Dermis blood vessel endothelial cell (primary cell): ENCODE measurements at places on chromosomes 5 and 9.
A peak's percentile ranks its signal among the peaks of the same experiment; 100 is the strongest.

- DNase-seq, result no peak
These were observed 74.7 kb upstream of the SPIN1 start for GRCh38 chr9:88313364-88314220.

DNA sequence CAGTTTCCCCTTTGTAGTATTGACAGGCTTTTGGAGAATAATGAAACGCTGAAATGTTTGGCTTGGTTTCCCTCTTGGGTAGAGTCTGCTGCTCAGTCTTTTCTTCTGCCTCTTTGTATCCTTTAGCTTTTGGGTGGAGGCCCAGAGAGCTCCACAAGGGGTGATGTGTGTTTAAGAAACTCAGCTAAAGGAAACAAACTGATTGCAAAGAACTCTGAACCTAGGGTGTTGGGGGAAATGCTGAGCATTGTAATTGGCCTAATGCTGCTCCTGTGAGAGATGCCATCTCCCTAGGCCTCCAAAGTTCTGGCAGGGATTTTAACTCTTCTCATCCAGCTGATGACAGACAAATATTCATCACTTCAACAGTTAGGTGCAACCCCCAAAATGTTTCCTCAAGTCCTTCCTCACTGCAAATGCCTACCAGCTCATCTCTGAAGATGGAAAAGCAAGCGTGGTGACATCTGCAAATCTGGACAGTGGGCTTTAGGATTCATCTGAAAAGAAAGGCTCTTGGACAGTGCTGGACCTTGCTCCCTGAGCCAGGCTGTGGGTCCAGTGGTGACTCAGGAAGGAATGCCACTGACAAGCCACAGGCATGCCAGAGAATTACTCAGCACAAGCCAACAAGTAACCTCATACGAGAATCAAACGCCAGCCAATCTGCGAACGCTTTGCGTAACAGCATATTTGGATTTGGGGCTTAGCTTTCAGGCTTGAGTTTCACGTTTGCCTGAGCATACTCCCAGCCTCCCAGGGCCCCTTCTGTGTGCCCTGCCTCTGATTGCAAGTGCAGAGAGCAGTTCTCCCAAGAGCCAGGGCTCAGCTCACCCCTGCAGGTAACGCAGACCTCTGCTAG, 30.5 kb upstream of the ZSWIM6 start:
- DNase-seq, result peak; percentile 67

DNA sequence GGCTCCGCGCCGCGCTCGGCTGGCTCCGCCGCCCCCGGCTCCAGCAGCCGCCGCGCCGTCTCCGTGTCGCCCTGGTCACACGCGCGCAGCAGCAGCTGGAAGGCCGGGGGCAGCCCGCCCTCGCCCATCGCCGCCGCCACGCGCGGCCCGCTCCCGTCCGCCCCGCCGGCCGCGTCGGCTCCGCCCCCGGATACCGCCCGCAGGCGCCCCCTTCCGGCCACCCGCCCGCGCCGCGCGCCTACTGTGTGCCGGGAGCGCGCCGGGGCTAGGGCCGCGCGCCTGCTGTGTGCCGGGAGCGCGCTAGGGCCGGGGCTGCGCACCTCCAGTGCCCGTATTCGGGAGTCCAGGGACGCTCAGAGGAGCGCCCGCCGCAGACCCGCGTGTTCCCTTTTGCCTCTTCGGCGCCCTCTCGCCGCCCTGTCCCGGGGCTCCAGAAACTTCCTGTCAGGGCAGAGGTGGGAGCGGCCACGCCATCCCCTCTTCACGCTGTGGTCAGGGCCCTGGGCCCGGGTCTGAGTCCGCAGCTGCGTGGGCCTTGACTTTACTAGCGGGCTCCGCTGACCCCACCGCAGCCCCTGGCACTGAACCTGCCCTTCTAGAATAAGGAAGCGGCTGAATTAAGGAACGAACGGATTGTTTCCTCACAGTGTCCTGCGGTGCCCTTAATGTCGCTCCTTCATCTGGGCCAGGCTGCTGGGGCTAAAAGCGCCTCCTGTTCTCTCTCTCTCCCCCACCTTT, at the start of gene ANKS6:
Gene ANKS6, minus strand, starts transcription at position 192 of the 738 bp plus-strand sequence. Its CDS starts 64 bp downstream, at position 128.
- DNase-seq, result peak; percentile 80

DNA sequence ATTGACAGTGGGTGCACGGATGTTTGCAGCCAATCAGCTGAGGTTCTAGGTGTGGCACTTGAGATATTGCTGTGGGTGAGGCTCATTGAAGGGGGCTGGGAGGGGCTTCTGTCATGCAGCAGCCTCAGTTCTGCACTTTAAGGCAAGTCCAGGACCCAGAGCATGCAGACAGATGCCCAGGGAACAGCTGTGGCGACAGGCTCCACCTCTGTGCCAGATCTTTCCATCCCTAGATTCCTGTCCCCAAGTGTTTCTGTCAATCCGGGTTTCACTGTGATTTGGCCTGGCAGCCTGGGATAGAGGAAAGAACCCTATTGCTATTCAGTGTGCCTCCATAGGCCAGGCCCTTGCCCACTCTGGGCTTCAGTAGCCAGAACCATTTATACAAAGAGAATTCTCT, 20.8 kb upstream of the CERCAM start:
- no peak for DNase-seq

DNA sequence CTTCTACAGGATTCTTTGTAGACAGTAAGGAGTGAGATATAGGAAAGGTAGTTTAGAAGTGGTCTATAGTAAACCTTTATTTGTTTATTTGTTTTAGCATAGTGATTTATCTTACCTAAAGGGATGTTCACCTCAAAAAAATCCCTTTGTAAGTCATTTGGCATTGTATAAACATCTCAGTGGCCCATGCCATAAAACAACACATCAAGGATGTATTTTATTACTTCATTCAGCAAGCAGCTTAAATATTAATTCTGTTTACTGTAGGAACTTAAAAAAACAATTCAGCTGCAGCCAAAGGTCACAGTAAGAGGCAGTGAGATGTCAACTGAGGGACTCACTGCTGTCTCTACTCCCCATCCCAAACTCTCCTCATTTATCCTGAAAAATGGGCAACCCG, 452.7 kb downstream of the HINT1 start:
- no peak for DNase-seq

- DNase-seq, result peak; percentile 53
These were observed 22.1 kb downstream of the GFPT2 start for GRCh38 chr5:180330810-180331646.

GRCh38 chr5:9712506-9712905, 82.4 kb upstream of the TAS2R1 start:
- no peak for DNase-seq

DNA sequence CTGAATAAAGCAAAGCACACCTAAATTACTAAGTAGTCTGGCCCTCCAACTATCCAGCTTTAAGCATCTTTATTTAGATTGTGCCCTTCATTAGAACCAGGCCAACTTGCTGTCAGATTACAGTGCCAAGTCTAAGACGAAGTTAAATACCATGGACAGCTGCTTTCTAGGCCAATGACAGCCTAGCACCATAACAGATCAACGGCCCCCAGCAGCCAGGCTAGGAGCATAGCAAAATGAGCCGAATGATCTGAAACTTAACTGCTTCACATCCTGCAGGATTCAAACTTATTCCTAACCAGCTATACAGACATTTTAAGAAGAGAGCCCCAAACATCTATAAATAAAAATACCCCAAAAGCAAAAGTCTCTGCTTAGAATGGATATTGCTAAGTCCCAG, 6.8 kb downstream of the SLC24A2 start:
- peak; percentile 36 for DNase-seq

- no peak for DNase-seq
These were observed 15.0 kb downstream of the TRPM6 start for GRCh38 chr9:74872619-74873233.

GRCh38 chr5:90421136-90421535, 11.6 kb upstream of the CETN3 start:
- DNase-seq, result peak; percentile 40

DNA sequence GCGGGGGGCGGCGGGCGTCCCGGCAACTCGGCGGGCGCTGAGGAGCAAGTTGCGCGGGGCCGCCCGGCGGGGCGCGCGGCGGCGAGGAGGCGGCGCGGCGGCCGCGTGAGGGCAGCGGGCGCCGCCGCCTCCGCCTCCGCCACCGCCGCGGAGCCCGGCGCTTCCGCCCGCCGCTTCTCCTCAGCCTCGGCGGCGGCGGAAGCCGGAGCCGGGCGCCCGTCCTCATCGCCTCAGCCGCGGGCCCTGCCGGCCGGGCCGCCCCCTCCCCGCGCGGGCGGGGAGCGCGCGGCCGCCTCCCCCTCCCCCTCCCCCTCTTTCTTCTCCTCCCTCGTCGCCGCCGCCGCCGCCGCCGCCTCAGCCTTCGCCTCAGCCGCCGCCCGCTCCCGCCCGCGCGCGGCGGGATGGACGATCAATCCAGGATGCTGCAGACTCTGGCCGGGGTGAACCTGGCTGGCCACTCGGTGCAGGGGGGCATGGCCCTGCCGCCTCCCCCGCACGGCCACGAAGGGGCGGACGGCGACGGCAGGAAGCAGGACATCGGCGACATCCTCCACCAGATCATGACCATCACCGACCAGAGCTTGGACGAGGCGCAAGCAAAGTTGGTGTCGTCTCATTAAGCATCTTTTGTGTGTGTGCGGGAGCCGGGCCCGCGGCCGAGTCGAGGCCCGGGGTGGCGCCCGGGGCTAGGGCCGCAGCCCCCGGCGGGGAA, at the start of gene PBX3:
Gene PBX3, plus strand, starts transcription at position 321 of the 712 bp plus-strand sequence.
- peak; percentile 56 for DNase-seq

GRCh38 chr5:56739990-56740389, 75.4 kb upstream of the MAP3K1 start:
- DNase-seq, result peak; percentile 9

- DNase-seq, result no peak
These were observed 65.7 kb downstream of the EFNA5 start for GRCh38 chr5:107604990-107605389.

DNA sequence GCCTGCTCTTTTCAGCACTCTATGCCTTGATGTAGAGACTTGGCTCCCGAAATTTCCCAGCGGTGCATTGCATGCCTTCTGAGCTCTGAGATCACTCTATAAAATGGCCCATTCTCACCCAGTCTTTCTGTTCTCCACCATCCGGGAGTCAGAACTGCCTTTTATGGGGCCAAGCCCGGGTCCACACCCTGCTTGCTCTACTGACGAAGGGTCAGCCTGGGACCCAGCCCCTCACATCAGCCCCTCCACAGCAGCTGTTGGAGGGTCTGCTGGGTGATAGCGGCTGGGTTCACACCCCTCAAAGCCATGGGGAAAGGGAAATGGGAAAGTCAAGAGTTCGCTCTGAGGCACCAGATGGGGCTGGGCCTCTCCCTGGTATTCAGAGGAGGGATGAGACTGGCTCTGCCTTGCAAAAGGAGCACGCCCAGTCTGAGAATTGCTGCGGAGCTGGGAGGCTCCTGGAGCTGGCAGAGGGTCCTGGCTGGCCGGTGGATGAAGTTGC, 66.0 kb upstream of the ORM1 start:
- DNase-seq, result no peak

DNA sequence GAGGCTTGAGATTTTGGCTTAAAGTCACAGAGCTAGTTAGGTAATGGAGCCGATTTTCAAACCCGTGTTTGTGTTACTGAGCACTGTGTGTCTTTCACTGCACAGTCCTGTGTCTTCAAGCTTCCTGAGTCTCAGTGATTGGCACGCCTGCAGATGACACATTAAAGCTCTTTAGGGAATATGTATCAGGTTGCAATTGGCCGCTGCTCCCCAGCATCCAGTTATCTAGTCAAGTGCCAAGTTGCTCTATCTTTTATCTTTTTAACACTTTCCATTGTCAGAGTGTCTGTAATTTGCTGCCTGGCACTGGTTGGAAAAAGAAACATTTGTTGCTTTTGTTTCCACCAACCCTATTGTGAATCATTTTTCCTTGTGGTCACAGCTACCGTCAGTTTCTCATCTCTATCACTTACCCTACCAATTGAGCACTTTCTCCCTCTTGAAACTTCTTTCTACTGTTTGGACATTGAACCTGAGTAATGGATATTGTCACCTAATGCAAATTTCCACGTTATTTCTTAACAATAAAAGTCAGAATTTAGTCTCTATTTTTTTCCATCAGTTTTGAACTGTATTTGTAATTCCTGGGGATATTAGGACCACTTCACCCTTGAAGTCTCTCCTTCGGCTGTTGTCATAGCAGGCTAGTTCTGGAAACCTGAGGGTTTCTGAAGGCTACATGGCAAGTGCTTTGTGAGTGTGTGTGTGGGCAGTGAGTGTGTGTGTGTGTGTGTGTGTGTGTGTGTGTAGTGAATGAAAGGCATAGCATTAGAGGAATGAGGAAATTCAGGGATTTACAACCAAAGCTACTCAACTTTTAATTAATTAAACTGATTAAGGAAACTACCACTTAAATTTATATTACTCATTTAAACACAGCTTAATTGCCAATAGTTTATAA, 274.3 kb downstream of the ISL1 start:
- no peak for DNase-seq

- DNase-seq, result no peak
These were observed 339.2 kb downstream of the ARL15 start for GRCh38 chr5:53971131-53971530.

GRCh38 chr5:14476786-14477435, 104.7 kb upstream of the OTULINL start:
- DNase-seq, result peak; percentile 62

DNA sequence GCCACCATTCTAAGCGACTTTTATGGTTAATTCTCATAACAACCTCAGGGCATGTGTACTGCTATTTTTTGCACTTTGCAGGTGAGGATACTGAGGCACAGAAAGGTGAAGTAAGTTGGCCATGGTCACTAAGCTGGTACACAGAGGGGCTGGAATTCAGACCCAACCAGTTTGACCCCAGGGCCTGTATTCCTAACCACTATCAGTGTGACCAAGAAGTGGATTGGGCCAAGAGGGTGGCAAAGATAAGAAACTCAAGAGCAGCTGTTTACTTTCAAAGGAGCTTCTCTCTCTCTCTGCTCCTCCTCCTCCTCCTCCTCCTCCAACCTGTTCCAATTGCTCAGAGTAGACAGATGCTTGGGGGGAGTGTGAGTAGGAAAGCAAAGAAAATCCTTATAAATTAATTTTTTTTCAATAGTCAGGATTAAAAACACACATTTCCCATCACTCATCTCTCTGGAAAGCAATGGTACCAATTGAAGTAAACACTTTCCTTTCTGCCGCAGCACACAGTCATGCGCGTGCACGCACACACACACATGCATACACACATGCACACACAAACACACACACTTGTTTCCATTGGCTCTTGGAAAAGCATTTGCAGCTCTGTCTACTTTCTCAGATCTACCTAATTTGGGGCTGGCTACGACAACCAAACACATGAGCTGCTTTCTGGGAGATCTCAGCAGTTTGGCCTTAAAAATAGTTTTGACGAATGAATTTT, 736.7 kb upstream of the WWC1 start:
- DNase-seq, result no peak

DNA sequence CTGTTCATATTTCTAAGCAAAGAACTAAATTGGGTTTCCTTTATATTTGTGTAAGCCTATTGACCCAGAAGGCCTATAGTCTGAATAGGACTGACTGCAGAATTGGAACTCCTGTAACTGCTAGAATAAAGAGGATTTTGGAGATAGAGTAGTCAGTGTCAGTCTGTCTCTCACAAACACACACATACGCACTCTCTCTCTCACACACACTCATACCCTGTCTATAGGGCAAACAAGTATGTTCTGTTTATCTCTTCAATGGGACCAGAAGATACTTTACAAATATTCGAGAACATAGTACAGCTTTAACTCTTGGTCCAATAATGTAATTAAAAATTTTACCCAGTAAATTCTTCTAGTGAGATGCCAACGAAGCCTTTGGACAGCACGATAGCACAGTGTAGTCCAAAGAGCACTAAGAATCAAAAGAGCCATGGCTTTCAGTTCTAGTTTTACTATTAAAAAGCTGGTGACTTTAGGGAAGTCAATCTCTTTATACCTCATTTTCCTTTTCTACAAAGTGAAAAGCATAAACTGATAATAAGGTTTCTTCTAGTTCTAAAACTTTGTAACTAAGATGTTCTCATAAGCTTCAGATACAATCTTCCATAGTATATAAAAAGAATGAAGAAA, 19.3 kb downstream of the ABHD17B start:
- no peak for DNase-seq

GRCh38 chr5:26833596-26833995, 204.8 kb downstream of the CDH9 start:
- DNase-seq, result no peak

GRCh38 chr5:55356896-55357295, 49.1 kb downstream of the MTREX start:
- DNase-seq, result no peak
